ENCODE measurements at places on chromosomes 5 and 9.

- DNase-seq: peak; percentile 59
Measured at GRCh38 chr5:151758141-151758429, 346 bp downstream of the ATOX1 start.

DNA sequence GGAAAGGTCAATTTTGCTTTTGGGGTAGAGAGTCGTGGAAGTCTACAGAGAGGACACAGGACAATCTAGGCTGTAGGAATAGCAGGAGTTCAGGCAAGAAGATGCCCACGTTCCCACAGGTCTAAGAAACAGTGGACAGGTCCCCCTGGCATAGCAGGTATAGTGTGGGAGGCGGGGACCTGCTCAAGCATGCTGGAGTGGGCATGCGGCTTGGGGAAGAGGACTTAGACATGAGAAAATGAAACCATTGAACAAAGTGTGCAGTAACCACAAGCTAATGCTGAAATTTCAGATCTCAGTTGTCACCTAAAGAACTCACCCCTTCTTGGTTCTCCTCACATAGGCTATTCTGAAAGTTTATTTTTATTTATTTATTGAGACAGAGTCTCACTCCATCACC, 142.8 kb upstream of the EFNA5 start:
- DNase-seq: no peak

DNA sequence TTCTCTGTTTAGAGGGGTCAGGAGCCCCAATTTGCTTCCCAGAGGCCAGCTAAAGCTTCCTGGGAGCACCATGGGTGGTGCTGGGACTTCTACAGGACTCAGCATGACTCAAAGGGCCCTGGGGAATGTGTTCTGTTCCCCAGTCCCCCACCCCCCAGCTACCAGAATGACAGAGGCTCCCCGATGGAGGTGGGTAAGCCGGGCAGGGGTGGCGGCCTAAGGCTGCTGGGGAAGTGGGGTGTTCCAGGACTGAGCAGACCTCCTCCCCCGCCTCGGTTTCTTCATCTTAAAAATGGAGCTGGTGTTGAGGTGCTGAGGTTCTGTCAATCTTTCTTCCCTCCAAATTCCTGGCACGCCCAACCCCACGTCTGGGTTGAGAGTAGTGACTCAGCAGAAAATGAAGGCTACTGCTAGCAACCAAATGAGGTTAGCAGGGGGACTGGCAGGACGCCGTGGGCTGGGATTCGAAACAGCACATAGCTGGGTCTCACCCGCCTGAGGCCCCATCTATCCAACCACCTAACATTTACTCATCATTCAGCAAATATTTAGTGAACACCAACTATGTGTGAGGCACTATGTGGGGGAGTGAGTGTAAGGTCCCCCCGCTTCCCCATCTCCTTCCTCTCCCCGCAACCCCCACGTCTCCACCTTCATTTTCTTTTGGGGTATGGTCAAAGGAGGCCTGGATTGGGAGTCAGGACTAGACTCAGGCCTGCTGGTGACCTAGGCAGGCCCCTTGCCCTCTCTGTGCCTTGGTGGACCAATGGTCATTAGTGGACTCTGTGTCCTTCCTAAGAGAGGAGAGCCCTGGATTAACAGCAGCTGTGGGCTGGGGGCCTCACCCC, 50.2 kb downstream of the C9orf50 start:
- DNase-seq: peak; percentile 82

- no peak for DNase-seq
Measured at GRCh38 chr5:149015126-149015525, 47.7 kb downstream of the SH3TC2 start.

DNA sequence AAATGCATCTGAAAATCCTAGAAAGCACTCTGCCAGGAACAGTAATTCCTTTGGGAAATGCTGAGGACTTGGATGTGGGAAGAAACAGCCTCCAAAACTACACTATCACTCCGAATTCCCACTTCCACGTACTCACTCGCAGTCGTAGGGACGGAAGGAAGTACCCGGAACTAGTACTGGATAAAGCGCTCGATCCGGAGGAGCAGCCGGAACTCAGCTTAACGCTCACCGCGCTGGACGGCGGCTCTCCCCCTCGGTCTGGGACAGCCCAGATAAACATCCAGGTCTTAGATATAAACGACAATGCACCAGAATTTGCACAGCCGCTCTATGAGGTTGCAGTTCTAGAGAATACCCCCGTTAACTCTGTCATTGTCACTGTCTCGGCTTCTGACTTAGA, 786 bp downstream of the PCDHB3 start:
- DNase-seq: no peak

DNA sequence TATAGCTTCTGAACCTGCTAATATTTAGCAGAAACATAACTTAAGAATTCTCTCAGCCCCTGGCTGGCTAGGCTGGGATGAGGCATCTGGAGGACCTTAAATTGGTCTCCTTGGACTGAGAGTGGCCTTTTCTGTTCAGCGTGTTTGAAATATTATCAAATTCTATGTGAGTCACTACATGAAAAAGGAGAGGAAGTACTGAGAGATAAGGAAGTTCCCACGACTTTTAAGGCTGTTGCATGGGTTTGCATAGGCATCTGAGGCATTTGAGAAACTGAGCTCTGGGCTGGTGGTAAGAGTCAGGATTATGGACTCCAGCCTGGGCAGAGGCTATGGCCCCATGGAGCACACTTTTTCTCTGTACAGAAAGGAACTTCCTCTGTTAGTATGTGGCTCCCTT, 816.2 kb upstream of the GRAMD2B start:
- no peak for DNase-seq

DNA sequence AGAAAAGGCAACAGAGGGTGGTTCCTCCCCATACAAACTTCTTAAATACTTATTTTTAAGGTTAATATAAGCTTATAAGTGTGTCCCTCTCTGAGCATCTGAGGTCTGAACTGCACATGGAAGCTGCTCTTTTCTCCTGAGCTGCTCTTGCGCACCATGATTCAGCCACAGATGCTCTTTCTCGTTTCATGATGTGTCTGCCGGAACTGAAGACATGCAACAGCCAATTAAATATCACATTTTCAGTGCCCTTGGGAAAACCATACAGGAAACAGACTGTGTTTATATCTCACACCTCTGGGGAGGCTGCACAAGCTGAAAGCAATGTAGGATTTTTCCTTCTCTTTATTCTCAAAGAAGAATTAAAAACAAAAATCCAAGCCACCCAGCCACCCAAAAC, 96.8 kb upstream of the NREP start:
- DNase-seq: no peak
